ENCODE measurements at places on chromosomes 7 and 10. TPM values are rescaled to one million over a fixed set of nuclear protein-coding genes. Genes with fewer than 3 reads are reported as not detected.
A peak's percentile ranks its signal among the peaks of the same experiment; 100 is the strongest.

- no peaks in the 10 kb centered on the region for H3K36me3 ChIP-seq
- no peaks in the 10 kb centered on the region for H3K27me3 ChIP-seq
- no peak overlapping the region for H3K4me3 ChIP-seq
- DNase-seq = no peak
- H3K27ac ChIP-seq = no peak overlapping the region
- peaks cover 10% of the 10 kb centered on the region for H3K4me1 ChIP-seq
Measured at GRCh38 chr10:24950439-24950838, 2.0 kb downstream of the PRTFDC1 start.

GRCh38 chr10:7075110-7075509 is 335.7 kb downstream of the SFMBT2 start:
- H3K36me3 ChIP-seq = no peaks in the 10 kb centered on the region
- H3K4me1 ChIP-seq = no peaks in the 10 kb centered on the region
- H3K27ac ChIP-seq = no peak overlapping the region
- H3K27me3 ChIP-seq = no peaks in the 10 kb centered on the region
- no peak overlapping the region for H3K4me3 ChIP-seq

The AIMP2 gene
- 42.0 TPM for total RNA-seq

DNA sequence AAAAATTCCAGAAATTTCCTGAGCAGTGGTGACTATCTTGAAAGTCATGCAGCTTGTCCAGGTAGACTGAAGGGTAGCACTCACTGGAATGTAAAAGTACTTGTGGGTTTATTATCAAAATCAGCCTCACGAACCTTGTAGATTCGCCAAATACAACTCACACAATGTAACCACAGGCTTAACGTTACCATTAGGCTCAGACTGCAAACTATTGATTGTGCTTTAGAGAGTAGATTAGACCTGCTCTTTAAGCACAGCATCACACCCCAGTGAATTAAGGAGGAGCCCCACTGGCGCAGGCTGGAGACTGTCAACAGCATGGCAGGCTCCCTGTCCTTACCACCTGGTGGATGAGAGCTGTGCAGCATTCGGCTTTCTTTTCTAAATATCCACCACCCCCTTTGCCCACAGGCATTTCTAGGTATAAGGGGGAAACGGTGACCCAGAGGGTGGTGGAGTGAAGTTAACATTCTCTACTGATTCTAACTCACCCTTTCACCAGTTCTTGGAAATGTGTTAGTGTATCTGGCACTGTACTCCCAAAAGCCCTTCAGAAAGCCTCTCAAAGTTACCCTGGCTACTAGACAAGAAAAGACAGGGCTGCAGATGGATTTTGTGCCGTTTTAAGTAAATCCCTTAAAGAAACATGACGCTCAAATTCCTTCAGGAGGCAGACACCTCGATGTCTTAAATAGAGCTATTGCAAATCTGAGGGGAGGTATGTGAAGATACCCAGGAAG is 56.6 kb downstream of the GSDME start:
- no peaks in the 10 kb centered on the region for H3K27me3 ChIP-seq
- no peak for DNase-seq
- H3K27ac ChIP-seq = no peak overlapping the region
- no peaks in the 10 kb centered on the region for H3K4me1 ChIP-seq
- H3K36me3 ChIP-seq = no peaks in the 10 kb centered on the region

DNA sequence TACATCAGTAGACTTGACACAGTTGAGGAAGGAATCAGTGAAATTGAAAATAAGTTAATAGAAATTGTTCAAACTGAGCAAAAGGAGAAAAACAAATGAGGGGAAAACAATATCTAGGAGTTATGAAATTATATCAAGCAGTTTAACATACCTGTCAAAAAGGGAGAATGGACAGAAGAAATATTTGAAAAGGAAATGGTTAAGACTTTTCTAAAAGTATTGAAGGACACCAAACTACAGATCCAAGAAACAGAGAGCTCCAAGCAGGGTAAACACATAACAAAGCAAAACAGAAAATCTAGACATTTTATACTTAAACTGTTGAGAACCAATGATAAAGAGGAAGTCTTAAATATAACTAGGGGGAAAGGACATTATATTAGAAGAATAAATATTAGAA is 8.6 kb upstream of the GIMAP5 start:
- H3K4me1 ChIP-seq = no peaks in the 10 kb centered on the region
- no peak for DNase-seq
- H3K4me3 ChIP-seq = no peak overlapping the region
- no peaks in the 10 kb centered on the region for H3K36me3 ChIP-seq

DNA sequence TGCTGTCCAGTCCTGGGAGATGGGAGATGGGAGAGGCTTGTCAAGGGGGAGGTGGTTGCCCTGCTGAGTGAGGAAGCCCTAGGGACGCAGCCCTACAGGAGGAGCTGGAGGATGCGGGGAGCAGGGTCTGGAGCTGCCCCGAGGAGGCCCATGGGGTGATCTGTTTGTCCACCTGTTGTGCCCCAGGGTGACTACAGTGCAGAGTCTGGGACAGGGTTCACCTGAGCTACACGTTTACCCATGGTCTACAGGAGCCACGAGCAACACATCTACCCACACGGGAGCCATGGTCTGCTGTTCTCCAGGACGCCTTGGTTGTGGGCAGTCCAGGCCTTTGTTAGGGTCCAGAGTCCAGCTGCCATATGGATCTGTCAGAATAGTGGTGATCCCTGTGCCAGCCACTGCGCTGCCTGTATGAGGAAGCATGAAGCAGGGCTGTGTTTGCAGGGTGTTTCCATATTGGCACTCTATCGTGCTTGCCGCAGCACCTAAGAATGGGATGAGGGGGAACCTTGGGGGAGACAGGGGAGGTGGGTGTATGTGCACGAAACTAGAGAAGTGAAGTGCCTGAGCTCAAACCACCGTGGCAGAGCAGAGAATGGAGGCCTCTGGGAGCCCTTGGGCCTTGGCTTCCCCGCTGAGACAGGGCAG is 23.7 kb downstream of the ZNF775 start:
- no peak overlapping the region for H3K4me3 ChIP-seq
- peaks cover 42% of the 10 kb centered on the region for H3K4me1 ChIP-seq
- DNase-seq = peak; percentile 70

The ITIH5 gene
- 13.2 TPM for total RNA-seq

DNA sequence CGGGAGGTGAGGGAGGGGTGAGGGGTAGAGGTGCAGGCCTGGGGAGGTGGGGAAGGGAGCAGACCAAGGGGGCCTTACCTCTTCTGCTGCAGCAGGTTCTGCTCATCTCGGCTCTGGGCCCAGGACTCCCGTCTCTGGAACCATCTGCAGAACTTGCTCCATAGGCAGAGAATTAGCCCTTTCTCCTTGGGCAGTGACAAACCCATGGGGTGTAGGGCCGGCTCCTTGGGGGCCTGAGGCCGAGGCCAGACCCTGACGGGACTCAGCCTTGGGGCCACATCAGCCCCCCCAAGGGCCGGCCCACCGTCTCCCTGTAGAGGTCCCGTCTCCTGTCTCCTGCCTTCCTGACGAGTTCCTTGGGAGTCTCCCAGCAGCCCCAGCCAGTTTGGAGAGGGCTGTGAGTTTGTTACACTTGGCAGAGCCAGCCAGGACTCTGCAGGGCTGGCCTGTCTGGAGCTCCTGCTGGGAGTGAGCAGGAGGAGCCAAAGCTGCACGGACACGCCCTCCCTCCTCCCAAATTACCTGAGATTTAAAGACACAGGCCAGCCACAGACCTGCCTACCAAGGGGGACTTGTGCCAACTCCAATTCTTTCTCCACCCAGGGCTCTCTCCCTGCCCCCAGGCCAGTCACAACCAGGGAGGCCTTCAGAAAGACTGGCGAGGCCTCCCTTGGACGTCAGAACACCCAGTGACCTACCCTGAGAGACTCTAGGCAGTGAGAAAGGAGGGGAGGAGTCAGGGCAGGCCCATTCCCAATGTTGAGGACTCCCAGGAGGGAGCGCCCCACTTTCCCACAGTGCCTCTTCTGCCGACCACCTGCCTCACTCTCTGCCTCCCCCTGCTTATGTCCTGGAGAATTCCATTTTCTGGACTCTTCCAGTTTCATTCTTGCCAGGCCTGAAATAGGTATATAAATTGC is at the start of gene TRPV6:
TSS of gene TRPV6 (minus strand) at position 435 of the 920 bp plus-strand sequence.
- H3K27me3 ChIP-seq = no peaks in the 10 kb centered on the region
- no peak within 1 kb of the TSS for H3K4me3 ChIP-seq
- no peaks in the 10 kb centered on the region for H3K4me1 ChIP-seq
- DNase-seq = peak; percentile 59
- H3K36me3 ChIP-seq = no peaks in the 10 kb centered on the region

DNA sequence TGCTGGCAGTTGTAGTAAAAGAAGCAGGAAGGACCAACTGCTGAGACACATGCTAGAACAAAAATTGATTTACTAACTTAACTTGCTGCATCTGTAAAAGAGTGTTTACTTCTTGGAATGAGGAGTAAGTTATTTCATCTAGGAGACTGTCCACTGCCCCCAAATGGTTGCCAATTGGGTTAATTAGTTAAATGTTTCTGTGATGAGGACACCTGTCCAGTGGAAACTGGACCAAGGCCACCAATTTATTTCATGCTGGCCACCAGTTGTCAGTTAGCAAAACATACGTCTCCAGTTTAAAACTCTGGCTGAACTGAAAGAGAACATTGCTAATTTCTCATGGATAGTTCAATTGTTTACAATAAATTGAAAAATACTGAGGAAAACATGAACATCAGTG is 191.7 kb downstream of the PPP1R9A start:
- no peaks in the 10 kb centered on the region for H3K27me3 ChIP-seq
- H3K27ac ChIP-seq = no peak overlapping the region
- no peaks in the 10 kb centered on the region for H3K4me1 ChIP-seq

The PRLHR gene
- total RNA-seq = not detected

DNA sequence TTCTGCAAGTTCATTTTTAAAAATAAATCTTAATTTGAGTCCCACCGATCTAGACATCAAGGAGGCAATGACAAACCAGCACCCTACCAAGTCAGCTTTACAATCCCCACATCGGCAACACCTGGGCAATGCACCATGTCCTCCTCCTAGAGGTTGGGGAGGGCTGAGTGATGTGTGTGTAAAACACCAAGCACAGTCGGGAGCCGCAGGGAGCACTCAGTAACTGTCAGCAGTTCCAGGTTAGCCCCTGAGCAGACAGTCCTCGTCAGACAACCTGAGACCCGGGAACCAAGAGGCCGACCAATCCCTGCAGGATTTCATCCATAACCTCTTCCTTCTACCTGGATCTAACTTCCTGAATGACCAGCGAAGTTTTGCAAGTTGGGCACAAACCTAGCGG is 15.9 kb upstream of the C10orf120 start:
- no peaks in the 10 kb centered on the region for H3K4me1 ChIP-seq
- H3K4me3 ChIP-seq = no peak overlapping the region
- no peak for DNase-seq

The WDFY4 gene
- total RNA-seq = 0.60 TPM

The SSBP1 gene
- total RNA-seq = 12.9 TPM

DNA sequence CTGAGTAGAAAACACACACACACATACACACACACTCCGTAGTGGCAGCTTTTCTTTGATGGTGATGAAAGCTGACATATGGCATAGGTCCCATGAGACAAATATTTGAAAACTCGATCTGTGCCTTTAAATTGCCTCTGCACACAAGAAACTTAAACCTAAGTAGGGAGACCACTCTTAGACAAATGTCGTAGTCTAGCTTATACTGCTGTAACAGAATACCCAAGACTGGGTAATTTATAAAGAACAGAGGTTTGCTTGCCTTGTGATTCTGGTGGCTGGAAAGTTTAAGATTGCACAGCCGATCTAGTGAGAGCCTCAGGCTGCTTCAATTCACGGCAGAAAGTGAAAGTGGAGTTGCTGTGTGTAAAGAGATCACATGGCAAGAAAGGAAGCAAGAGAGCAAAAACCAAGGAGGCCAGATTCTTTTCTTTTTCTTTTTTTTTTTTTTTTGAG is 489.4 kb upstream of the SORCS1 start:
- peak; percentile 17 for DNase-seq
- peaks cover 14% of the 10 kb centered on the region for H3K4me1 ChIP-seq
- H3K4me3 ChIP-seq = peak overlapping the region; percentile 22
- H3K27me3 ChIP-seq = no peaks in the 10 kb centered on the region

The TCAF2 gene
- total RNA-seq = 1.6 TPM

- no peaks in the 10 kb centered on the region for H3K36me3 ChIP-seq
- no peaks in the 10 kb centered on the region for H3K4me1 ChIP-seq
- DNase-seq = no peak
Measured at GRCh38 chr10:75464478-75465449, 33.3 kb downstream of the LRMDA start.

- H3K36me3 ChIP-seq = no peaks in the 10 kb centered on the region
- DNase-seq = no peak
- no peak overlapping the region for H3K4me3 ChIP-seq
- no peaks in the 10 kb centered on the region for H3K4me1 ChIP-seq
- no peak overlapping the region for H3K27ac ChIP-seq
- H3K27me3 ChIP-seq = no peaks in the 10 kb centered on the region
Measured at GRCh38 chr7:48621076-48621475, 303.3 kb upstream of the CDC14C start.

DNA sequence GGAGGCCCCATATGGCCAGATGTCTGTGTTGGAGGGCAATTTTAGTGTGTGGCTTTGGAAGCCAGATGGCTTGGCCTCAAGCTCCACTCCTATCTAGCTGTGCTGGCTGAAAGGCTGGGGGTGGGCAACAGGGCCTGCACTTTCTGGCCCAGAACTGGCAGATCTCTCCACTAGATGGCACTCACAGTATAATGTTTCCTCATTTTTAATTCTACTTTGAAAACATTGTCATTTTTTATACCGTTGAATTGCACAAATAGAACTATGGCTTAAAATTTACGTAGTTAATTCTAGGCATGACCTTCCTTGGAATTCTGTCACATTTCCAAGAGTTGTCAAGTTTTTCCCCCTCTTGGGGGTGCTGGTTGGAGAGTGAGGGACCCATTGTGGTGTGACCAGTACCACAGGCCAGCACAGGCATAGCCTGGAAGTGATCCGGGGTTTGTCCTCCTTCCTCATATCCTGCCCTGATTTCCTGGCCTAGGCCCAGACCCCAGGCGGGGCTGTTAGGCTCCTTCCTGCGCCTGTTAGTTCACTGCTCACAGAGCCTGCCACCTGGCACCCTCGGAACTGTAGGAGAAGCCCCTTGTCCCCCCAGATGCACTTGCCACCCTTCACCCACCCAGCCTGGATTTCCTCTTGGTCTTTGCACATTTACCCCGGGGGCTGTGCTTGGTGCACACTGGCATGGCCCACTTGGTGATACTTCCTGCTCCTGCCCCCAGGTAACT is 52.8 kb downstream of the ARHGAP22 start:
- H3K27ac ChIP-seq = no peak overlapping the region
- DNase-seq = no peak
- no peaks in the 10 kb centered on the region for H3K27me3 ChIP-seq
- H3K4me1 ChIP-seq = no peaks in the 10 kb centered on the region

The DGKI gene
- not detected for total RNA-seq

The CDHR3 gene
- 34.4 TPM for total RNA-seq

GRCh38 chr10:125871338-125871737 is 9.8 kb downstream of the DHX32 start:
- no peaks in the 10 kb centered on the region for H3K27me3 ChIP-seq
- no peaks in the 10 kb centered on the region for H3K4me1 ChIP-seq
- no peak overlapping the region for H3K4me3 ChIP-seq

GRCh38 chr7:108492742-108493141 is 33.2 kb downstream of the PNPLA8 start:
- DNase-seq = no peak
- no peaks in the 10 kb centered on the region for H3K4me1 ChIP-seq
- no peaks in the 10 kb centered on the region for H3K27me3 ChIP-seq
- H3K4me3 ChIP-seq = no peak overlapping the region
- H3K27ac ChIP-seq = no peak overlapping the region
